ENCODE measurements at places on chromosomes 16 and 17. TPM values are rescaled to one million over a fixed set of nuclear protein-coding genes. Genes with fewer than 3 reads are reported as not detected.

Gene SSTR5
- 0.52 TPM for polyA plus RNA-seq

Gene MPP2
- 1.4 TPM for polyA plus RNA-seq

Gene KRTAP3-2
- polyA plus RNA-seq = not detected

Gene TMEM88
- polyA plus RNA-seq = 185 TPM

Gene AOC3
- 0.19 TPM for polyA plus RNA-seq

Gene NPIPA8
- 18.5 TPM for polyA plus RNA-seq

Gene ACSM5
- polyA plus RNA-seq = 0.06 TPM

Gene TNFRSF17
- polyA plus RNA-seq = not detected

Gene PSME3IP1
- polyA plus RNA-seq = 82.6 TPM

Gene GRB7
- 0.04 TPM for polyA plus RNA-seq

Gene NGFR
- polyA plus RNA-seq = not detected

Gene CIITA
- polyA plus RNA-seq = not detected

Gene G6PC1
- not detected for polyA plus RNA-seq

Gene NDRG4
- 93.9 TPM for polyA plus RNA-seq

Gene CENPX
- polyA plus RNA-seq = 67.6 TPM

Gene TPSG1
- not detected for polyA plus RNA-seq

Gene CCL5
- polyA plus RNA-seq = not detected

Gene ZNF688
- 7.5 TPM for polyA plus RNA-seq

Gene KRT28
- polyA plus RNA-seq = not detected

Gene CCL8
- polyA plus RNA-seq = not detected

Gene ADAD2
- 0.10 TPM for polyA plus RNA-seq

Gene CDC6
- polyA plus RNA-seq = 15.5 TPM

Gene RPL26
- polyA plus RNA-seq = 2,229 TPM

Gene ANKS4B
- not detected for polyA plus RNA-seq

Gene ADAP2
- polyA plus RNA-seq = 0.53 TPM

Gene OR1A1
- polyA plus RNA-seq = not detected

Gene HOXB3
- polyA plus RNA-seq = 33.0 TPM

Gene EVPLL
- polyA plus RNA-seq = not detected

Gene EEF2K
- 18.4 TPM for polyA plus RNA-seq

Gene SLC39A11
- polyA plus RNA-seq = 7.8 TPM

Gene SMIM22
- not detected for polyA plus RNA-seq

Gene RHBDF1
- 137 TPM for polyA plus RNA-seq

Gene TEKT1
- not detected for polyA plus RNA-seq

Gene TEX14
- 0.02 TPM for polyA plus RNA-seq

Gene MT1G
- 0.53 TPM for polyA plus RNA-seq

Gene KRTAP2-1
- not detected for polyA plus RNA-seq

Gene UMOD
- not detected for polyA plus RNA-seq

Gene PERCC1
- polyA plus RNA-seq = not detected

Gene SEPTIN12
- polyA plus RNA-seq = not detected

Gene ULK2
- polyA plus RNA-seq = 26.7 TPM

Gene IL17C
- polyA plus RNA-seq = 0.17 TPM
